ENCODE measurements at places on chromosomes 7 and 10.

DNA sequence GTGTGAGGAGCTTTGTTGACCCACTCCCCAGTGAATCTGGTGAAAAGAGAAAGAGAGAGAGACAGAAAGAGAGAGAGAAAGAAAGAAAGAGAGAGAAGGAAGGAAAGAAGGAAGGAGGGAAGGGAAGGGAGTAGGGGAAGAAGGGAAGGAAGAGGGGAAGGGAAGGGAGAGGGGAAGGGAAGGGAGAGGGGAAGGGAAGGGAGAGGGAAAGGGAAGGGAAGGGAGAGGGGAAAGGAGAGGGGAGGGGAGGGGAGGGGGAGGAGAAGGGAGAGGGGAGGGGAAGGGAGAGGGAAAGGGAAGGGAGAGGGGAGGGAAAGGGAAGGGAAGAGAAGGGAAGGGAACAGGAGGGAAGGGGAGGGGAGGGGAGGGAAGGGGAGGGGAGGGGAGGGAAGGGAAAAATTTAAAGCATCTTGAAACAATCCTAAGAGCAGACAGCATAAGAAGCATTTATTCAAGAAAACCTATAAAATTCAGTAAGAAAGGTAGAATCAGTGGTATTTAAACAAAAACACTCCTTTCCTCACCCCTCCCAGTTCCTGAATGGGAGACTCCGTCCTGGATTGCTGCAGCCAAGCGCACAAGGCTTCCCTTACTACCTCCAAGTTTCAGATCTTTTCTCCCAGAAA, 846.2 kb upstream of the POM121L12 start:
- H3K4me3 ChIP-seq = no peak overlapping the region
- no peaks in the 10 kb centered on the region for H3K36me3 ChIP-seq
- H3K4me1 ChIP-seq = no peaks in the 10 kb centered on the region
- no peaks in the 10 kb centered on the region for H3K27me3 ChIP-seq
- H3K27ac ChIP-seq = no peak overlapping the region

GRCh38 chr7:30728591-30729100, 23.3 kb upstream of the INMT start:
- no peak for DNase-seq
- peaks cover 18% of the 10 kb centered on the region for H3K27me3 ChIP-seq
- H3K27ac ChIP-seq = no peak overlapping the region
- no peak overlapping the region for H3K4me3 ChIP-seq

DNA sequence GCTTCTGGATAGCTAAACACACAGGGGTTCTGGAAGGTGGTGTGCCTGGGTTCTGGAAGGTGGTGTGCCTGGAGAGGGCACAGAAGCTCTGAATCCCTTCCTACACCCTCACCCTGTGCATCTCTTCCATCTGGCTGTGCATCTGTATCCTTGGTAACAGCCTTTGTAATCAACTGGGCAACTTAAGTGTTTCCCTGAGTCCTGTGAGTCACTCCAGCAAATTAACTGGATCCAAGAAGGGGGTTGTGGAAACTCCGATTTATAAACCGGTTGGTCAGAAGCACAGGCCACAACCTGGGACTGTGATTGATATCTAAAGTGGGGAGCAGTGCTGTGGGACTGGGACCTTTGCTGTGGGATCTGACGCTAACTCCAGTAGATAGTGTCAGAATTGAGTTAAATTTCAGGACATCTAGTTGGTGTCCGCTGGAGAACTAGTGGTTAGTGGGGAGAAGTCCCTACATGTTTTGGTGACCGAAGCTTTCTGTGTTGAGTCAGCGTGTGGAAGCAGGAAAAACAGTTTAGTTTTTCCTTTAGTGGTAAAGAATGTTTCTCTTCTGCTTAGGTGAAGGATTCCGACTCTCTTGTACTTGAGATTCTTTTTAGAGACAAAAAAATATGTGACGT, 228.1 kb downstream of the BMPER start:
- H3K36me3 ChIP-seq = no peaks in the 10 kb centered on the region
- peak overlapping the region; percentile 78 for H3K27ac ChIP-seq
- H3K4me1 ChIP-seq = peaks cover 2% of the 10 kb centered on the region
- no peaks in the 10 kb centered on the region for H3K27me3 ChIP-seq
- H3K4me3 ChIP-seq = no peak overlapping the region
- no peak for DNase-seq

DNA sequence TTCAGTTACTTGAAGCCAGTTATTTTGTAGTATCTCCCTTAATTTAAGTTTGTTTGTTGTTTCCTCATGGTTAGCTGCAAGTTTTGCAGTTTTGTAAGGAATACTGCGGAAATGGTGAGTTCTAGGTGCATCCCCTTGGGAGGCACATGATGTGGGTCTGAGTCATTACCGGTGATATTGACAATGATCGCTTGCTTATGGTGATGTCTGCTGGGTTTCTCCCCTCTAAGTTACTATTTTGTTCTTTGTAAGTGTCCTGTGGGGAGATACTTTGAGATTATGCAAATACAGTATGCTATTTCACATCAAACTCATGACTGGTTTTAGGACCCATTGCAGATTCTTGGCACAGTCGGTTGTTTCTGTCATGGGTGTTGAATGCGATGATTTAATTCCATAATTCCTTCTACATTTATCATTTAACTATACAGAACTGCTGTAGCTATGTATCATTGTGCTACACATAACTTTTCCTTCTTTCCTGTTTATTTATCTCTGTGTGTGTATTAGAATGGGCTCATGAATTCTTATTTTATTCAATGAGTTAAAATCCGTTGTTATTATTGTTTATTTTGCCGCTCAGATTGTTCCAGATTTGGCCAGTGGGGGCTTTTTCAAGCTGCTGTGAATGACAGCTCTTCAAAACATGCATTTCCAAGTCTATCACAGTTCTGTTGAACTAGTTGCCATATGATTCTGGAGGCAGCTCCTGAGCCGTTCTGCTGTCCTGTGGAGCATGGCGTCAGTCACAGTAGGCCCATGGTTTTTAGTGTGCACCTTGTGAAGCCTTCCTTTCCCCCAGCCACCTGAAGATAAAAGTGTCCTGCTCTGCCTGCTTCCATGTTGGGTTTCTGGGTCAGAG, 18.4 kb downstream of the TSPAN14 start:
- H3K27me3 ChIP-seq = no peaks in the 10 kb centered on the region
- peaks cover 33% of the 10 kb centered on the region for H3K36me3 ChIP-seq
- peak; percentile 78 for DNase-seq
- H3K27ac ChIP-seq = peak overlapping the region; percentile 100
- H3K4me1 ChIP-seq = peaks cover 74% of the 10 kb centered on the region
- no peak overlapping the region for H3K4me3 ChIP-seq

- H3K4me3 ChIP-seq = no peak overlapping the region
- no peaks in the 10 kb centered on the region for H3K36me3 ChIP-seq
- no peaks in the 10 kb centered on the region for H3K27me3 ChIP-seq
- DNase-seq = no peak
- H3K4me1 ChIP-seq = peaks cover 11% of the 10 kb centered on the region
These were observed 21.0 kb downstream of the IL15RA start for GRCh38 chr10:5956146-5956936.
